ENCODE measurements at places on chromosomes 16 and 17.

DNA sequence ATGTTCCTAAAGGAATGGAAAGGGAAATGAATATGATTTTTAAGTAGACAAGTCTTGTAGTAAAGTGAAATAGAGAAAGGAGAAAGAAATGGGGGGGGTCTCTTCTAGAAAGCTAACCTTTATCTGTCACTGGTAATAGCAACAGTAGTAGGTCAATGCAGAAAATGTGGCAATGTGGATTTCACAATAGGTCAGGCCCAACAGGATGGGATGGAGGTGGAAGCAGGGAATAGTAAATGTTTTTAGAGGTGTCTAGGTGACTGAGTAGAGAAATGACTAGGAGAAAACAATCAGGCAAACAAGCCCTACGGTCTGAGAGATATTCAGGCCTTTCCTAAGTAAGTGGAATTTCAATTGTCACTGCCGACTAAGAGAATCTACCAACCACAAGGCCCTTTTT, 6.0 kb upstream of the RSKR start:
- no peak for DNase-seq

DNA sequence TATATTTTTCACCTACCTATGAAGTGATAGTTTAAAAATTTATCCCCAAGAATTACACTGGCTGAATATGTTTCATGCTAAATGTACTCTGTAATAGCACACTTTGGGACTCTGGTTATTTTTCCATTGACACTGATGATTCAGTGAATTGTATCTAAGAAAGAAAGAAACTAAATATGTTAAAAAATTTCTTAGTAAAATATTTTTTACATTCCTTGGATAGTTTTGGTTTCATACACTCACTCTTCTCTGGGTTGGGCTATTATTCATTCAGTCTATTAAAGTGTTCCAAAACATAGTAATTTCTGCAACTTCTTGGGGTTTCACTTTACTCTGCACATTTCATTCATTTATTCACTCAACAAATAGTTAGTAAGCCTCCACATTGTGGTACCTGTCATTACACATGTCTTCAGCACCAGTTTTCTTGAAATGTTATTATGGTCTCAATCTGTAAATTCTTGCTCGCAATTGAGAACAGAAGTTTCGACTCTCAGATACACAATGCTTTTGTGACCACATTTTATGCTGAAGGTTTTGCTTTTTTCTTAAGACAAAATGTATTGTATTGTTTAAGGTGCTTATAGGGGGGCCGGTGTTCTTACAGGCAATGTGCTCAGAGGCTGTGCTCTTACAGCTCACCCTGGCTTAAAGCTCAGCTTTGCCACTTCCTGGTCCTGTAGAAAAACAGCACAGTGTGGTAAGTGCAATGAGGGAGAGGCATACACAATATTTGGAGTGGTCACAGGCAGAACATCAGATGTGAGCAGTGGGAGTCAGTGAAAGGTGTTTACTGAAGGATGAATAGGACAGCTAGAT, 17.4 kb downstream of the CNTNAP4 start:
- DNase-seq, result no peak

DNA sequence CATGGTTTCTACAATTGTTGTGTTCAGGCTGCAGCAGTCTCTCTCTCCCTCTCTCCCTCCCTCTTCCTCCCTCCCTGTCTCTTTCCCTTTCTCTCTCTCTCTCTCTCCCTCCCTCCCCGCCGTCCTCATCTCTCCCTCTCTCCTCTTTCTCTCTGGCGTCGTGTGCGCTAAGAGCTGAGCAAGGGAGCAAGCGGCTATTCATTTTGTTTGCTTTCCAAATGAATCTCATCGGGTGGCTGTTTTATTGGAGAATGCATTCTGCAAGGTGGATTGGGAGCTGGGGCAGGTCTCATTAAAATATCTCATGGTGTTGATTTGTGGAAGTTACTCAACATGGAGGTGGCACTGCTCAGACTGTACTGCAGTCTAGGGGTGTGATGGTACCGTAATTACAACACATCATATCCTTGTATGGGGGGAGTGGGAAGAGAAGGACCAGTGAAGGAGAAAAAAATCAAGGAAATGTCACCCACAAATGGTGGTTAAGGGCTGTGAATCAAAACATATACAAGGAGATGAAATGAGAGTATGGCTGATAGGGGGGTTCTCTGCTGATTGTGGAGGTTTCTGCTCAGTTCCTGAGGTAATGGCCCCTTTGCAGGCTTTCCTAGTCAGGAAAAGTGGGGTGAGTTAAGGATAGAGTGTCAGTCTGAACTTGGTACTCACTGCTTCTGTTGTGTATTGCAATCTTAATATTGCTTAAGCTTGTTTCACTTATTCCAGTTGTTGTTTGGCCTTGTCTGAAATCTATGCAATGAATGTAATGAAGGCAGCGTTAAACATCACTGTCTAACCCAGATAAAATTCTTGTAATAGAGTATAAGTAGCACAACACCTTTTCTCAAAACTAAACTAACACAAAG, 2.7 kb downstream of the MSL1 start:
- peak; percentile 65 for DNase-seq

DNA sequence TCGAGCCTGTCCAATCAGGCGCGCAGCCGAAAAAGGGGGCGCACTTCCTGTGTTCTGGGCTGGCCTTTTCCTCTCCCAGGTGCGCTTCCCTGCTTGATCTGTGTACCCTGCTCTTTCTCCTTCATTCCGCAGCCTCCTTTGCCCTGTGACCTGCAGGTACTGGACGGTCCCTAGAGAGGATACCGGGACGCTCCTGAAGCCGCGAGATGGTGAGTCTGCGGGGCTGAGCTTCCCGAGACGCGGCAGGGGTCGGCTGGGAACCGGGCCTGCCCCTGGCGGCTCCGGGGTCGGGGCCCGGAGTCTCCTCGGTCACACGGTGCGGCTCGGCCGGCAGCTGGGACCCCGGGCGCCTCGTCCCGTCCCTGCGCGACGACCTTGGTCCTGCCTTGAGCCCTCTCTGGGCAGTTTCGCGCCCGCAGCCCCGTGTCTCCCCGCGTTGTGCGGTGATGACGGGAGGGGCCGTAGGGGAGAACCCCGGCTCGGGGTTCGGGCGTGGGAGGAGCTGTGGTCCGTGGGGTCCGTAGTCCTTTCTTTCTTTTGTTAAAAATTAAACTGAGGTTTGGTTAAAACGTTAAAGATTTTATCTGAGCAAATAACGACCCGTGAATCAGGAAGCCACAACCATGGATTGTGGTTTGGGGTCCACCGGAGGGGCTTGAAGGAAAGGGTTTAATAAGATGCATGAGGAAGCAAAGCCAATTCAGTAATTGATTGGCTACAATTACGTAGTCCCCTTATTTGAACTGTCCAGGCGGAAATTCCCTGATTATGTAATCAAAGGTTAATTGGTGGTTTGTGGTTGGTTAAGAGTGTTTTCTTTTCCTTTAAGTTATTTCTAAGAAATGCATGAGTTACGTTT, 172.8 kb upstream of the ZNF267 start:
- peak; percentile 85 for DNase-seq

- DNase-seq, result peak; percentile 61
Observed at GRCh38 chr16:67563708-67564468, 1.6 kb downstream of the CTCF start.

DNA sequence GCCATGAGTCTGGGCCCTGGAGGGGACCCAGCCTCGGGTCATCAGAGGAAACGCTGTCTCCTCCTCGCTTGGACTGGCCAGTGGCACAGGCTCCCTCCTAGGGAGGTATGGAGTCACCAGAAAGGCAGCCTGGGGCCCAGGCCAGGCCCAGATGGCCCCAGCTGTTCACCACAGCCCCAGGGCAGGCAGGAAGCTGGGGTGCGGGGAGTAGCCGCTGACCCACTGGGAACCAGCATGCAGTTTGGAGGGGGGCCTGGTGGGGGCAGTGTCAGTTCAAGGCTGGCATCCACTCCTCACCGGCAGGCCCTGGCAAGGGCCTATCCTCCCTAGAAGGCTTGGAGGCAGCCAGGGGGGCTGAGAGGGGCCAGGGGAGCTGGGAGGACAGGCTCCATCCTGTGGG, 48.8 kb downstream of the SDK2 start:
- peak; percentile 65 for DNase-seq

DNA sequence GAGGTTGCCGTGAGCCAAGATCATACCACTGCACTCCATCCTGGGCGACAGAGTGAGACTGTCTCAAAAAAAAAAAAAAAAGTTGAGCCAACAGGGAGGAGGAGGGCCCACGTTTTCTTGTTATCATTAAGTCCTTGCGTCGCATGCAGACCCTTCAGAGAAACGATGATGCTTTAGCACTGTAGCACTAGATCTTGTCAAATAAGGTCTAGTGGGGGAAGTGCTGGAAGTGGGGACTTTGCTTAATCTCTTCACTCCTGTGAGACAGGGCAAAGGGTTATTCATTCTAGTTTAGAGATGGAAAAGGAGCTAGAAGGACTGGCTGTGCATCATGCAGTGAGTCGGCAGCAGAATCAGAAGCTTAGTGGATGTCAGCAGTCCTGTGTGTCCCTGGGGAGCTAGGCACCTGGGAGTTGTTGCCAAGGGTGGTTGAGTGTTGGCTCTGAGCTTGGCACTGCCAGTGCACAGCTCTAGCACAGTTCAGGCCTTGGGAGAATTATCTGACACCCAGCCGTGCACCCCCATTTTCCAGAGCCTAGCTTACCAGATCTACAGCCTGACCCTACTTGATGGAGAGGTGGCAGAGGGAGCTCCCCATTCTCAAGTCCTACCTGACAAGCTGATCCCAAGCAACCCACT, 33.4 kb upstream of the TBX2 start:
- no peak for DNase-seq

DNA sequence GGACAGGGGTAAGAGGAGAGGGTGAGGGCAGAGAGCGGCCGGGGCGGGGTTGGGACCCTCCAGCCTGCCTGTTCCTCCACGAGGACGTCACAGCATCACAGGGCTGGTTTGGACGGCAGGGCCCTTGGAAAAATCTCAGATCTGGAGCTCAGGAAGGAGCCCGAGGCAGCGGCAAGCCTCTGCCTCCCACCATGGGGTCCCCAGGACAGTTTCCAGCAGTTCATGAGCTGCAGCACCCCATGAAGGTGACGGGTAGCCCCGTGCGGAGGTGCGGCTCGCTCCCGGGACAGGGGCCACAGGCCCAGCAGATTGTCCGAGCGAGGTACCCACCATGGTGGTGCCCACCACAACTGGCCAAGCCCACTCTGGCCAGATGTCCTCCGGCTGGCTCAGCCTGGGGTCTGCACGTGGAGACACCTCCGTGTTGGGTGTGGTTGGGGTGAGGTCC, 21.3 kb downstream of the TPSD1 start:
- DNase-seq, result no peak

- peak; percentile 56 for DNase-seq
Observed at GRCh38 chr16:15650698-15651171, 690 bp downstream of the NDE1 start.

DNA sequence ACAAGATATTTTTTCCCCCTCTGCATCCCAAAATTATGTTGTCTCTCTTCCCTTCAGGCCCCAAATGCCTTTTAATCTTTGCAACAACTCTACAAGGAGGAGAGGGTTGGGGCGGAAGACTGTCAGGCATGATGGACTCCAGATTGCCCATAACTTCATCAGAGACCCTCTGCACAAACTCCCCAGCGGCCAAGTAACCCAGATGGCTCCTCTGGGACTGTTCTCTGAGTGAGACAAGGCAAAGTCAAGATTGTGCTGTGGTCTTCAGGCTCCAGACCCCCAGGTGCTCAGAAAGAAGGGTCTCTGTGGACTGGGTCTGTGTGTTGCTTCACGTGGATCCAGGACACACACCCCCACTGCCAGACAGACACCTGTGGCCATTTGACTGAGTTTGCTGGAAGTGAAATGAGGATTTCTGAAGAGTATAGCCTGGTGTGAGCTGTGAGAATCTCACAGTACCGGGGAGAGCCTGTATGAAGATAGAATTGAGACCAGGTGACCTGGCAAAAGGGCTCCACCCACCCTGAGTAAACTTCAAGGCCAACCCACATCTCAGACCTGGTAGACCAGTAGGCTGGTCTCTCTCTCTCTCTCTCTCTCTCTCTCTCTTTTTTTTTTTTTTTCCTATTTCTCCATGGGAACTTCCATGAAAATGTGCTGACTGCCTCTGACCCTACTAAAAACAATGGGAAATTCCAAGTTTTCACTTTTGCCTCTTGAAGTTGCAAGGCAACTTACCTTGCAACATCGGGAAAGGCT, 354.1 kb downstream of the SOX9 start:
- no peak for DNase-seq

DNA sequence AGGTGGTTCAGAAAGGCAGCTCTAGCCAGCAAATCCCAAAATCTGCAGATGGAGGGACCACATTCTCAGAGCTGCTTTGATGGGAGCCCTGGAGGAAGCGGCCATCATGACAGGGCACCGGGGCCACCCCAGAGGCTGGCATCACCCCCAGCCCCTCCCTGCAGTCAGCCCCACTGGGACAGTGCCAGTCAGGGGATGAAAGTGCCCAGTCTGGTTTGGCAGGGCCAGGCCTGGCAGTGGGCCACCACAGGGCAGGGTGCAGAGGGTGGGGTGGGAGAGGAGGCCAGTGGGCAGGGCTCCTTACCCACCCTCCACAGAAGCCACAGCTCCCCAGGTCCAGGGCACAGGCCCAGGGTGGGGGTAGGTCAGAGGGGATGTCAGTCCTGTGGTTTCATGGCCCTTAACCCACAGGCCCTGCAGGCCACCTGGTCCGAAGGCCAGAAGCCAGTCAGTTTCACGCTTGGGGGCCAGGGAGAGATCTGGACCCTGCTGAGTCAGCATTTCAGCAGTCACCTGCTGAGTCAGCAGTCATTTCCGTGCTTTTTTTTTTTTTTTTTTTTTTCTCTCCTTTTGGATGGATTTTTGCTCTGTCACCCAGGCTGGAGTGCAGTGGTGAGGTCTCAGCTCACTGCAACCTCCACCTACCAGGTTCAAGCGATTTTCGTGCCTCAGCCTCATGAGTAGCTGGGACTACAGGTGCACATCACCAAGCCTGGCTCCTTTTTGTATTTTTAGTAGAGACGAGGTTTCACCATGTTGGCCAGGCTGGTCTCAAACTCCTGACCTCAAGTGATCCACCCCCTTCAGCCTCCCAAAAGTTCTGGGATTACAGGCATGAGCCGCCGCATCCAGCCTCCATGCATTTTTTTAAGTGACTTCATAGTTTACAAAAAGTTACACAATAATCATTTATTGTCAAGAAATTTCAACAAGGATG, 10.4 kb downstream of the SLC25A10 start:
- DNase-seq, result no peak

- DNase-seq, result no peak
Observed at GRCh38 chr16:88512728-88513696, 57.2 kb upstream of the ZC3H18 start.
